Posterior vena cava (tissue), 2 donors: ENCODE measurements at places on chromosomes 5 and 9.
A peak's percentile ranks its signal among the peaks of the same experiment; 100 is the strongest.

GRCh38 chr9:126854734-126855133, 5.7 kb upstream of the ZBTB34 start:
- no peak for DNase-seq

GRCh38 chr9:78563269-78563668, 266.3 kb downstream of the PSAT1 start:
- no peak for DNase-seq

DNA sequence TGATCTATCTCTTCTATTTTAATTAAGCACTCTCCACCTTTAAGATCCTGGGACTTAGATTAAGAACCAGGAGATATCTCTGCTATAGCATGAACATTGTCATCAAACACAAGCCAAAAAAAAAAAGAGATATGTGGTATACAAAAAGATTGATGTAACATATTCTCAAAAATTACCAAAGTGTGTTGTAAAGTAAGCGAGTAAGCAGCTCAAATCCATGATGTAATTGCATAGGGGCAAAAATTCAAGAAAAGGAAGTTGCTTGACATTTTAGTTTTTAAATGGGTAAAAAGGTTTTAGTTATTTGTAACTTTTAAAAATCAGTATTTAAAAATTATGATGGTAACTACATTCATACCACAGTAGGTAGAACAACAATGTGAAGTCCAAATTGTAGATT, 40.7 kb downstream of the CNTRL start:
- DNase-seq: no peak

GRCh38 chr9:76378367-76379073, 15.7 kb downstream of the RFK start:
- DNase-seq: no peak

GRCh38 chr9:99921875-99922710, 15.6 kb downstream of the STX17 start:
- DNase-seq: no peak

DNA sequence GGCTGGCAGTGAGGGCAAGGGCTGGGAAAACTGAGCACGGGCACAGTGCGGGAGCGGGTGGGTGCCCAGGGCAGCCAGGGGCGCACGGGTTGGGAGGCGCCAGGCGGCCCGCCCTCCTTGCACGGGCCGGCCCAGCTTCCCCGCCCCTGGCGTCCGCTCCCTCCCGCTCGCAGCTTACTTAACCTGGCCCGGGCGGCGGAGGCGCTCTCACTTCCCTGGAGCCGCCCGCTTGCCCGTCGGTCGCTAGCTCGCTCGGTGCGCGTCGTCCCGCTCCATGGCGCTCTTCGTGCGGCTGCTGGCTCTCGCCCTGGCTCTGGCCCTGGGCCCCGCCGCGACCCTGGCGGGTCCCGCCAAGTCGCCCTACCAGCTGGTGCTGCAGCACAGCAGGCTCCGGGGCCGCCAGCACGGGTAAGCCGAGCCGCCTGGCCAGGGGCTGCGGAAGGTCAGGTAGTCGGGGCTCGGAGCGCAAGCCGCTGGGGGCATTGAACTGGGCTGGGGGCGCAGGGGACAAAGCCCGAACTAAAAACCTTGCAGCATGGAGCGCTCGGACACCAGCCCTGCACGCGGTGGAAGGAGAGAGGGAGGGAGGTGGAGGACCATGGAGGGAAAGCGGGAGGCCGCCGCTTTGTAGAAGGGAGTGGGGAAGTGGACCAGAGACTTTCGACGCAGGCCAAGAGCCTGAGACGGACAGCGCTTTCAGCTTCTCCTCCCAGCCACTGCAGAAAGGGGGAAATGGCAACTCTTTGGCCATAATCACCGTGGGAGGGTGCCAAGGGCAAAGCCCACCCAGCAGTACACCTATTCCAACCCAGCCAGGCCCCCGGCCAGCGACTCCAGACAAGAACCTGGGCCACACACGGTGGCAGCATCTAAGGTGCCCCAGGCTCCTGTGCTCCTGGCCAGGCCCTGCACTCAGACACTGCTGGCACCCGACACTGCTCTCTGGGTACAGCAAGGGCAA, at the start of gene TGFBI:
Gene TGFBI, plus strand, starts transcription at position 207 of the 961 bp plus-strand sequence. Its CDS starts 68 bp downstream, at position 275.
- DNase-seq: peak; percentile 91

- no peak for DNase-seq
Measured at GRCh38 chr5:31516802-31517201, 15.1 kb downstream of the DROSHA start.

DNA sequence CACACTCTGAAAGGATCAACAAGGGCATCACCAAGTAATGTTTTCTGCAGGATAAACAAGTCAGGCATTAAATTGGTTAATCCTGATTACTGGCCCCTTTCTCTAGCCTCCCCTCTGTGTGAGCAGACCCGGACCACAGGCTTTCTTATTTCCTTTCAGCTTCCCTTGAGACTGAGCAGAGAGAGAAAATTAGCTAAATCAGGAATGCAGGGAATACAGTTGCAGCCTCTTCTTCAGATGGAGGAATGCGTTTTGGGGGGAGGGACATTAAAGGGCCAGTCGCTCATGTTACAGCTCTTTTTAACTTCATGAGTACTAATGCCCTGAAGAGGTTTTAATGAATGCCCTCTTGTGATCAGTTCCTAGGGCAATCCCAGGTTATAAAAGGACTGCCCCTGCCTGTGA, 19.8 kb downstream of the PCDHAC2 start:
- no peak for DNase-seq

DNA sequence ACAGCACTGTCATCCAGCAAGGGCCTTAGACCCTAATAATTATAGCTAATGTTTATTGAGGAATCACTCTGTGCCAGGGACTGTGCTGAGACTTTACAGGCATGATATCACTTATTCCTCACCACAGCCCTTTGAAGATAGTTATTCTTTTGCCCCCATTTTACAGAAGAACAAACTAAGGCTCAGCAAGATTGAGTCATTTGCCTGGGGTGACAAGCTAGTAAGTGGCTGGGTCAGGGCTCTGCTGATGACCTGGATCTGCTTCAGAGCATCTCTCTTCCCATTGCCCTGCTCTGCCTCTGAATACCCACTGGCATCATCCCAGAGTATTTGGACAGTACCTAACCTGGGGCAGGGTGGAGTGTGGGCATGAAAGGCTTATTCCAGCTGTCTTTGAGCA, 11.8 kb downstream of the JADE2 start:
- peak; percentile 36 for DNase-seq

DNA sequence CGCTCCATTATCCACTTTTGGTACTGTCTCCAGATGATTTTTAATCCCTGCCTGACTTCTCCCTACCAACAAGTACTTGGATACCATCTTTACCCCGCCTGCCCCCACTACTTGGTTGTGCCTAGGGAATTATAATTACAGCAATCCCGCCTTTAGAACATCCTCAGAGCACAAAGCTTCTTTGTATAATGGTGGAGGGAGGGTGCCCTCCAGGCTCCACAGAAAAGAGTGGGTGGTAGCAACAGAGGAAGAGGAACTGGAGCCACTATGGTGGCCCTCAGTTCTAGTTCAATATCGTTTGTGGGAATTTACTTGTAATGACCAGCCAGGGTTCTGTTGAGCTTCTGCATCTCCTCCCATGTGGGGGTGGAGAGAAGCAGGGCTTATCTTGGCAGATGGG, 79.0 kb upstream of the RNF38 start:
- DNase-seq: peak; percentile 5

- DNase-seq: peak; percentile 96
Measured at GRCh38 chr5:177478711-177479646, 5.5 kb upstream of the DBN1 start.

GRCh38 chr9:27457445-27457844, 66.6 kb upstream of the IFNK start:
- DNase-seq: no peak

- DNase-seq: no peak
Measured at GRCh38 chr9:33294670-33295432, 4.5 kb downstream of the NFX1 start.

DNA sequence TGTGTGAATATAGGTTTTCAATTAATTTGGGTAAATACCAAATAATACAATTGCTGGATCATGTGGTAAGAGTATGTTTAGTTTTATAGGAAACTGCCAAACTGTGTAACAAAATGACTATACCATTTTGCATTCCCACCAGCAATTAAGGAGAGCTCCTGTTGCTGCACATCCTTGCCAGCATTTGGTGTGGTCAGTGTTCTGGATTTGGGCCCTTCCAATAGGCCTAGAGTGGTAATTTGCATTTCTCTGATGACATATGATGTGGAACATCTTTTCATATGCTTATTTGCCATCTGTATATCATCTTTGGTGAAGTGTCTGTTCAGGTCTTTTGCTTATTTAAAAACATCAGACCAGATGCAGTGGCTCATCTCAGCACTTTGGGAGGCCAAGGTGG, 11.6 kb upstream of the RFK start:
- no peak for DNase-seq

DNA sequence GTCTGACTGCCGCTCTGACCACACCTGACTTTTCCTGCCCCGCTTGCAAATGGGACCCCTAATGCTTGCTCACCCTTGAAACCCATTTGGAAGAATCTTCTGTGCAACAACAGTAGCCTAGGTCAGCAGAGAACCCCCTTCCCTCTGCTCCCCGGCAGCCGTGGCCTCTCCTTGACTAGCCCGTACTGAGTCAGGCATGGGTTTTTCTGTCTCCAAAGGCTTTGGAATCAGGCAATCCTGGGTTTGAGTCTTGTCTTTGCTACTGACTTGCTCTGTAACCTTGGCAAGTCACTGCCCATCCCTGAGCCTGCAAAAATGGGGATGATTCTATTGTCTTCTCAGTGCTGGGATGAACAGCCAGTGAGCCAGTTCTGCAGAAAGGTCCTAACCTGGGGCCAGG, 135.4 kb downstream of the RGS3 start:
- DNase-seq: no peak

DNA sequence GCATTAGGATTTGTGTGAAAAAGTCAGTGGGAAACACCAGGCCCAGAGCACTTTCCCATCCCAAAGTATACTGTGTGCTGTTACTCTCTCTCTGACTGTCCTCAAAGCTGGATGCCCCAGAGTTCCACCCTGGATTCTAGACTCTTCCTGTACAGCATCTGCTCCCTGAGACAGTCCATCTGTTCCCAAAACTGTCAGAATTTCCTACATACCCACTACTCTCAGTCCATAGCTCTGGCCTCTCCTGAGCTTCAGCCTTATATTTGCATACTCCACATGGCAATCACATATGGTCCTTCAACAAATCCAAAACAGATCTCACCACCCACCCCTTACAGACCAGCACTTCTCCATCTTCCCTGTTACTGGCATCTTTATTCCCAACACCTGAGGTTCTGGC, 9.5 kb downstream of the ELP1 start:
- DNase-seq: no peak
